CD4-positive, alpha-beta T cell (primary cell): ENCODE measurements at places on chromosomes 12 and 14.

DNA sequence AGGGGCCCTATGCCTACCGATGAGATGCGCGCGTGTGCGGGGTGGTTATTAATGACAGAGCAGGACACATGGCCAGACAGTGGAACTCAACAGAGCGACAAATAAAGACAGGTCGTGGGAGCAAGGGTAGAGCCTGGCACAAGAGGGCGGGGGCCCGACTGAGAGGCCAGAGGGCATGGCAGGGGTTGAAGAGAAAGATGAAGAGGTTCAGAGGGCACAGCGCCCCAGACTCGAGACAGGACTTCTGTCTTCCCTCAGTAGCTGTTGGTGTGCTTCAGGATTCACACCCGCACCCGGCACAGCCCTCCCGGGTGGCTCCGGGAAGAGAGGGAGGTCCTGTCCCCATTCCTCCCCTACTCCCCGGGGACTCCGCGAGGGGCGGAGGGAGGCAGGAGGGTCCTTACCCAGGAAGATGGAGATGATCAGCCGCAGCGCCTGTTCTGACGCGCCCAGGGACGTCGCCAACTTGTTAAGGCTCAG lies 366 bp downstream of the LPCAT3 start:
- no peak for DNase-seq

DNA sequence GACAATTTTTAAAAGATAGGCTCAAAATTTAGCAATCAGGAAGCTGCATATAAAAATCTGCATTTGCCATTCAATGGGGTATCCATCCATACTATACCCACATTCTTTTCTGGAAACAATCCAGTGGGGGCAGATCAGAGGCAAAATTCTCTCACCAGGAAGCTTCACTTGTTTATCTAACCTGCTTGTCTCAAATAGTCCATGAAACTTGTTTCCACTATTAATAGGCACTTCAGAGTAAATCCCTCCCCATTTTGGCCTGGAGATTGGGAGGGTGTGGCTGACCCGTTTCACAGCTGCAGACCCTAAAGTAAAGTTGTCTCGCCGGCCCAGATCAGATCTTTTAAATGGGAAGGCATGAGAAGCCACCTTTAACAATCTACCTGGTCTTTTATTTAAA lies 139.4 kb upstream of the CPNE8 start:
- DNase-seq = no peak

DNA sequence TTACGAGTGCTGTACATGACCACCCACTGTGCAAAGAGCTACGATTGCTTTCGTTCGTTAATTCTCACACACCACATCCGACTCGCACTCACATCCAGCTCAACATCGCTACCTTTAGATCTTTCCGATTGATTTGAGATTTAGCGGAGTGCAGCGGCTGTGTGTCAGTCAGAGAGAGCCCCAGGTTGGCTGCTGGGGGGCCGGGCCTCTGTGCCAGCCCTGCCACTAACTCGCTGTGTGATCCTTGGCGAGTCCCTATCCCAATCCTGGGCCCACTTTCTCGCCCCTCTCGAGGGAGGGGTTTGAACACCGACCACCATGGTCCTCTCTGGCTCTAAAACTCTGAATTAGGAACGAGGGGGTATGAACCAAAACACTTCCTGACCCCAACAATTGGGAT lies 8.6 kb downstream of the DLK1 start:
- no peak for DNase-seq

DNA sequence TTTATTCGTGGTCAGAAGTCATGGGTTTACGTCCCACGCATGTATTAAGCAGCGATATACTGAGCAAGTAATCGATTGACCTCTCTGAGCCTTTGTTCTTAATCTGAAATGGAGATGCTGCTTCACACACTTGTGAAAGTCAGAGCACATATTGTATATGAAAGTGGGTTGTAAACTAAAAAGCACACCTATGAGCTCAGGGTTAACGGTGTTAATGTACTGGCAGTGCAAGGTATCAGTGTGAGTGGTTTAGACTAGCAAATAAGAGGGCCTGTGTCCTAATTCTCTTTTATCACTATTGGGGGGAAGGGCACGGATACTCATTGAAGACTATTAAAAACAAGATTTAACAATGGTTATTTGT lies 676 bp downstream of the MRPL42 start:
- no peak for DNase-seq

DNA sequence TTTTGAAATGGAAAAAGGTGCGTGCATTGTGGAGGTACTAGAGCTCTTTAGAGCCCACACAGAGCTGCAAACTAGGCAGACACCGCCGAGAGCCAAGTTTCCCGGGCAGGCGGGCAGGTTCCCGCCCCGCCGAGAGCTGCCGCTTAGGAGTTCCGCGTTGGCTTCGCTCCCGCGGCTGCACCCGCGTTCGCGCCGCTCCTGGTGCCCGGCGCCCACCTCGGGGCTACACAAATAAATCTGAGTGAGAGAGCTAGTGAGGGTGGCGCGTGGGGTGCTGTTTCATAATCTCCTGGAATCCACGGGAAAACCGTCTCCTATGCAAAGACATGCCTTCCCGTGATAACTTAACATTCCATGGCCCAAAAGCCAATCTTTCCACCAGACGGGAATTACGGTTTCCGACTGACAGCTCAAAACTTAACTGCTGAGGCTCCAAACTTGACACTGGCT lies 645 bp downstream of the KITLG start:
- no peak for DNase-seq

DNA sequence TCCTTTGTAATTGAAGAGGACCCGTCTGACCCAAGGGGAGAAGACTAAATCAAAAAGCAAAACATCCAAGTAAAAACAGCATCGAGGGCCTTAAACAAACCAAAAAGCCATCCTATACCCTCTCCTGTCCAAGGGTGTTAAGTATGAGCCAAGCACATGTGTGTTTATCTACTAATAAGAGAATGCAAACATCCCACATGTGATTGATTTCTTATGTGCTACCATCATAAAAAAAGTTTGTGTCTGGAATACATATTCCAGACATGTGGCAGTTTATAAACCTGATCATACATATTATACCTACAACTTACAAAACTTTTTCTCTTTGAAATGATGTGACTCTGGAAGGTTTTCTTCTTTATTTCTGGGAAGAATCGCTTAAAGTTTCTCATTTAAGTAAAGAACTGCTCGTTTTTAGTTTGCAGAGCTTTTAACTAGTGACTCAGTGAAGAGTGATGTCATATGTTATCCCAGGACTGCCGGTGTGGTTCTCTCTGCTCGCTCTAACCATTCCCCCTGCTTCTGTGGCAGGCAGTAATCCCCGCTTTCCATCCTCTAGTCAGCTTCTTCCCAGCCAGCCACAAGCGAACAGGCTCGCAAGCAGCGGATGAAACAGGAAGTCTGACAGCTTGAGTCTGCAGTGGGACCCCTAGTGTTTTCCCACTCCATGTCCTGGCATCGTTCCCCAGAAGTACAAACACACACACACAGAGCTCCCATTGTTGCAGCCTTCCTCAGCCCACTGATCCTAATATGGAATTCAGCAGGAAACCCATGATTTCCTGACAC lies 431 bp upstream of the RHOJ start:
- DNase-seq = no peak

GRCh38 chr12:108643941-108644810 lies 10.5 kb upstream of the SELPLG start:
- DNase-seq = no peak
